ENCODE measurements at places on chromosomes 7 and 10. TPM values are rescaled to one million over a fixed set of nuclear protein-coding genes. Genes with fewer than 3 reads are reported as not detected.

DNA sequence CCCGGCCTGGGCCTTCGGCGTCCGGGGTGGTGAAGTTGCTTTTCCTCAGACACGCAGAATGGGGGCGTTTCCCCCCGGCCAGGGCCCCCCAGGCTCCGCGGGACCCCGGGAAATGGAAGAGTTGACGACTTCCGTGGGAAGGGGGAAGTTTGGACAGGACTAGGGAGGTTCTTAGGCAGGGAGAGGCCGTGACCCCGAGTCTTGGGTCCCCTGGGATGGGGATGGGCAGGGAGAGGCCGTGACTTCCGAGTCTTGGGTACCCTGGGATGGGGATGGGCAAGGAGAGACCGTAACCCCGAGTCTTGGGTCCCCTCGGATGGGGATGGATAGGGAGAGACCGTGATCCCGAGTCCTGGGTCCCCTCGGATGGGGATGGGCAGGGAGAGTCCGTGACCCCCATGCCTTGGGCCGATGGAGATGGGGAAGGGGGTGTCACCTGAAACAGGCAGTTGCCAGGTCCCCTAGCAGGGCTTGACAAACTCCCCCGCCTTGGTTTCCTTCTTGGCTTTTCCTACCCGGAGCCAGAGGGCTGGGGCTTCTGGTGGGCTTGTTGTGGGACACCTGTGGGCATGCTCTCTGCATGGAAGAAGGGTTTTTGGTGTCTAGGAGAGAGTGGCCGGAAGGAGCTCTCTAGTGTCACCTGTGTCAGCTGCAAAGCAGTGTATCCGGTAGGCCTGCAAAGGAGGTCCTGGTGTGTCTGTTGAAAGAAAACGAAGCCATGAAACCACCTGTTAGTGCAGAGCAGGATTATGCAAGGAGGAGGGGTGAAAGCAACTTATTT, 1.1 kb downstream of the TRRAP start:
- peak; percentile 74 for DNase-seq

- no peak for DNase-seq
These were observed 21.2 kb downstream of the ZNF680 start for GRCh38 chr7:64541438-64542359.

- no peak for DNase-seq
These were observed 30.3 kb downstream of the ADCYAP1R1 start for GRCh38 chr7:31082447-31082846.

The LAMB4 gene
- not detected for total RNA-seq

The OGDH gene
- 84.8 TPM for total RNA-seq

The IFIT1B gene
- not detected for total RNA-seq

GRCh38 chr7:140982508-140982907, 32.2 kb downstream of the MRPS33 start:
- no peak for DNase-seq

The PIK3CG gene
- total RNA-seq = 64.2 TPM

GRCh38 chr7:140685407-140686087, 11.0 kb upstream of the NDUFB2 start:
- no peak for DNase-seq

DNA sequence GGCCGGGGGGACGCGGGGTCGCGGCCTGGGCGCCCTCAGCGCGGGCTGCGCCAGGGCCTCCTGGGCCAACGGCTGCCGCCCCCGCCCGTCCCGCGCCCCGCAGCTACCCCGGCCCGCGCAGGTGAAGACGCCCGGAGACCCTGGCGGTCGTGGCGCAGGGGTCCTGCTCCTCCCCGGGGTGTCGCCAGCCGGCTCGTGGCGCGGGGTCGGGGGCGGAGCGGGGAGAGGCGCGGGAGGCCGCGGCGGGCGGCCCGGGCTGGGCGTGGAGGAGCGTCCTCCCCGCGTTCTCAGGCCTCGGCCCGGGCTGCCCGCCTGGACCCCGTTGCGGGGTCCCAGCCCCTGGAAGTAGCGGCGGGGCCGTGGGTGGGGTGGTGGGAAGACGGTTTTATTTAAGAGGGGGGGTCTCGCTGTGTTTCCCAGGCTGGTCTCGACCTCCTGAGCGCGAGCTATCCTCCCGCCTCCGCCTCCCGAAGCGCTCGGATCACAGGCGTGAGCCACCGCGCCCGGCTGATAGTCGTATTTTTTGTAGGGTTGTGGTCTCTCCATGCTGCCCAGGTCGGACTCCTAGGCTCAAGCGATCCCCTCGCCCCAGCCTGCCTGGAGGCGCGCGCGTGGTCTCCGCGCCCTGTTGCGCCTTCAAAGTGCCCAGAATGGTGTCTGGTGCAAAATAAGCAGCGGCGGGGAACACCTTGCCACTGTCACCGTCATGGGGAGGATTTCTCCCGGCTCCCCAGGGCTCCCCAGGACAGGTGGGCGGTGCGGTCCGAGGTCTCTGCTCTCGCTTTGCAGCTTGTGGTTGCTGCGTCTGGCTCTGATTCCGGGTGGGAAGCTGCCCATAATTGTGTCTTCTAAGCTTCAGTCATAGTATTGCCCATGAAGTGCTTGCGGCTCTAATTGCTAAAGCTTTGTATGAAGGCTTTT, 15.3 kb upstream of the SUN1 start:
- peak; percentile 56 for DNase-seq

- no peak for DNase-seq
These were observed 15.0 kb downstream of the SKIDA1 start for GRCh38 chr10:21510241-21511094.

DNA sequence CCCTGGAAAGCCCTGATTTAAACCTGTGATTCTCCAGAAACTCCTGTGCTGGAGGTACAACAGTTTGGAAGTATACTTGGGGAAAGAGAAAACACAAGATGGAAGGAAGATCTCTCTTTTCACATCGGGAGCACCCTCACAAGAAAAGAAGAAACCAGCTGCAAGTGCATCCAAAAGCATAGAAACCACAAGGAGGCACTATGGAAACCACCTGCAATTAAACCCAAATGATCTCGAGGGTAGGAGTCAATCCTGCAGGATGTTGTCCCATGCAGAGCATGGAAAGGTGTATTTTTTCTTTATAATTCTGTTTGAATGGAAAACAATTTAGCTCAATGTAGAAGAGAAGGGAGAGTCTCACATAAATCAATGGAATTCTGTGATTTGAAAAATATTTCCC, 210.5 kb downstream of the TWIST1 start:
- no peak for DNase-seq

GRCh38 chr10:21055339-21056135, 158.4 kb upstream of the NEBL start:
- no peak for DNase-seq

DNA sequence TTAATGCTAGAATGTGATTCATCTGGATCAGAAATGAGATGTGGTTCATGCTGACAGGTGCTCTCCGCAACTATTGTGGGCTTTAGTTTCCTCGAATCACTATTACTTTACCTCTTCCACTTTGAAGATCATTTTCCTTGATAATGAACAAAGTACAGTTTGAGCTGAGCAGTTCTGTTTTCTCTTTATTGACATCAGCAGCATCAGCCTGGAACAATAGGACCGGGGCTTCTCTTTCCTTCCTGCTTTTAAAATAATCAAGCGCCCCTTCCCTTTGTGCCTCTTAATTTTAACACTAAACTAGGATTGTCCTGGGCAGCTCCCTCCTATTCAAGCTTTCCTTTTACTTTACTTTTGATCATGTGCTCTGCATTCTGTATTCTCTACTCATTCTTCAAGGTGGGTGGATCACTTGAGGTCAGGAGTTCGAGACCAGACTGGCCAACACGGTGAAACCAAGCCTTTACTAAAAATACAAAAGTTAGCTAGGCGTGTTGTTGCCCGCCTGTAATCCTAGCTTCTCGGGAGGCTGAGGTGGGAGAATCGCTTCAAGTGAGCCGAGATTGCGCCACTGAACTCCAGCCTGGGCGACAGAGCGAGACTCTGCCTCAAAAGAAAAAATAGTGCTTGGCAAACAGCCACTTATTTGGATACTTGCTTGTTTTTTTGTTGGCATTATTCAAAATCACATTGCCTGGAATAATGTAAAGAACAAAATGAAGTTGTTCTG, 67.0 kb upstream of the RHEB start:
- DNase-seq = no peak

DNA sequence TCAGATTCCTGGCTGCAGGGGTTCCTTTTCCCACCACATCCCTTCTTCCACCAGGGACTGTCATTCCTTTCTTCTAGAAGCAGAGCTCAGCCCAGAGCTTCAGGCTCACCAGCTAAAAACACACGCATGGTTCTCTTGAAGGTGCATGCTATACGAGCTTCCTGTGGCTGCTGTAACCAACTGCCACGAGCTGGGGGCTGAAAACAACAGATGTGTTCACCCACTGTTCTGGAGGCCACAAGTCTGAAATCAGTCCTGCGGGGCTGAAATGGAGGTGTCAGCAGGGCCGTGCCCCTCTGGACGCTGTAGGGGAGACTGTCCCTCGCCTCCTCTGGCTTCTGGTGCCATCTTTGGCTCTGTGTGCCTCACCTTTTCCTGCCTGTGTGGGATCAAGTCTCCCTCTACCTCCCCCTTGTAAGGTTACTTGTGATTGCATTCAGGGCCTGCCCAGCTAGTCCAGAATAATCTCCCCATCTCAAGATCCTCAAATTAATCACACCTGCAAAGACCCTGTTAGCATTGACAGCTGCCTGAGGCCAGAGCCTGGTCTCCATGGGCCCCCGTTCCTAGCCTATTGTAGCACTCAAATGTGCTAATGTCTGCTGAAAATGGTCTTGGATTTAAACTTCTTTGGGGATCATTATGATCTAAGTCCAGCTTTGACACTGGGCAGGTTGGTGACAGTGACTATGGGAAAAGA, 13.7 kb downstream of the RAB19 start:
- DNase-seq = no peak

DNA sequence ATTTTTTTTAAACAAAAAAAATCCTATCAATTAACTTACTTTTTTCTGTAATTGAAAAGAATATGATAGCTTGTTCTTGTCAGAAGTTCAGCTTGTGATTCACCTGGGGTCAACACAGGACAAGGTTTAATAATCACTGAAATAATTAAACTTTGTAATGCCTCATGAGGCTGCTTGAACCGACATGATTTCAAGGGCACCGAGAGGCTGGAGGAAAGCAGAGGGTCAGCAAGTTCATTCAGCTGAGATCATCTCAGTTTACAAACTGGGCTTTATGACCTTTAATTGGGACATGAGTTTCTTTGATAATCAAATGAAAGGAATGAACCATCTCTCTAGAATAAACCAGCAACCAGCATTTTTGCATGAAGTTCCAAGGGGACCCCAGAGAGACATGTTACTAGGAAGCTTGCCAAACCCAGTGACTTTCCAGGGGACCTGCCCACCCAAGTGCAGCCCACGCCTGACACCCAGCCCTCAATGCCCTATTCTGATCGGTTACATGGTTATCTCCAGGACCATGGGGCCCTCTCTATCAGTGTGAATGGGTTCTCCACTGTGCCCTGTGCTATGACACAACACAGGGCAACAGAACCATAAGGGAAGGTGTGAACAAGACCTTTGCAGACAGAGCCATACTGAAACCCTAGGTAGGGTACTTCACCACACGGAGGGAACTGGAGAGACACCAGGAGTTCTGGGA, 7.8 kb upstream of the CYP3A4 start:
- no peak for DNase-seq

The WNT8B gene
- total RNA-seq = not detected
